CD8-positive, alpha-beta T cell (primary cell): ENCODE measurements at places on chromosomes 1 and 21.

DNA sequence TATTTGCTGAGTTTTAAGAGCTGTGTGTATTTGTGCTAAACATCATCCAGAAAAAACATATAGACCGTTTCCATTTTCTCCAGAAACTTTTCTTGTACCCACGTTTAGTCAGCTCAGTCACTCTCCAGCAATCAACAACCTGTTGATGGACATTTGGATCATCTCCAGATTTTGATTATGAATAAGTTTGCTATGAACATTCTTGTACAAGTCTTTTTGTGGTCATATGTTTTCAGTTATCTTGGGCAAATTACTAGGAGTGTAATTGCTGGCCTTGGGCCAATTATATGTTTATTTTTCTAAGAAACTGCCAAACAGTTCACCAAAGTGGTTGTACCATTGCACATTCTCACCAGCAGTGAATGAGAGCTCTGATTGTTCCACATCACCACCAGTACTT, 221.8 kb downstream of the CENPF start:
- DNase-seq: no peak

DNA sequence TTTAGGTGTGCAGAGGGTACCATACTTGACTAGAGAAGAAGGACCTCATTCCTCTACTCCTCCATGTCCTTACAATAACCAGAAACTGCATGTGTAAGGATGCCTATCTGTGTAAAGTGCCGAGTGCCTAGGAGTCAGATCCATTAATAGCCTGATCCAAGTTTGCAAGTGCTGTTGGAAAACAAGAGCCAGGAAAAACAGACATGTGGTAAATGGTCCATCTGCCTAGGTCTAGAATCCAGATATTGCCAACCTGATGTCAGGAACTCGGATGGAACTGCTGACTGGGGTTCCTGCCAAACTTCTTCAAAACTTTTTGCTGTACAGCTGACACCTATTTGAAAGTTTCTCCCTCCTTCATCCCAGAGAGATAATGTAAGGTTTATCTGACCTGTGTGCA, 239.4 kb upstream of the CAMK1G start:
- DNase-seq: no peak

- DNase-seq: peak; percentile 37
These were observed 62.5 kb upstream of the EFHD2 start for GRCh38 chr1:15347182-15347581.

DNA sequence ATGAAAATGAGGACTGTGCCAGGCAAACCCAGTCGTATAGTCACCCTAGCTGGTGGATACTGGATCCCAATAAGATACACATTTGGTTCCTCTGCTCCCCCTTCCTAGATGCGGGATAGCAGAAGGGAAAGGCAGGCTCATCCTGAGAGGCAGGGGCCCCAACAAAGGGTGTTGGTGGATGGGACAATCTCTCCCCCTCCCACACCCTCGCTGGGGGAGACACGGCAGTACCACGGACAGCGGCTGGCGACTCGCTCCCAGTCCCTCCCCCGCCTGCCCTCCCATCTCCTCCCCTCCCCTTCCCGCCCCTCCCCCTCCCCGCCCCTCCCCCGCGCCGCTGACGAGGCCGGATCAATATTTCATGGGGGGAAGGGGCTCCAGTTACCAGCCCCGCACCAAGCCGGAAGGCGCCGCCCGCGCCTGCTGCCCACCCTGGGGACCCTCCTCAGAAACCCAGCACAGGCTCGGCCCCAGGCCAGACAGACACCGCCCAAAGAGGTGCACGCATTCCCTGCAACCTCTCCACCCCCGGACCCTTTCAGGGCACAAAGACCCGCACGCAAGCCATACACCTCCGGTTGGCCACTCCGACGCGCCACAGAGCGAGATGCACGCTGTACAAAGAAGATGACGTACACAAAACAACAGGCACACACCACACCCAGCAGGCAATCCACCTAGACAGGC, 11.5 kb downstream of the RIMS3 start:
- no peak for DNase-seq

DNA sequence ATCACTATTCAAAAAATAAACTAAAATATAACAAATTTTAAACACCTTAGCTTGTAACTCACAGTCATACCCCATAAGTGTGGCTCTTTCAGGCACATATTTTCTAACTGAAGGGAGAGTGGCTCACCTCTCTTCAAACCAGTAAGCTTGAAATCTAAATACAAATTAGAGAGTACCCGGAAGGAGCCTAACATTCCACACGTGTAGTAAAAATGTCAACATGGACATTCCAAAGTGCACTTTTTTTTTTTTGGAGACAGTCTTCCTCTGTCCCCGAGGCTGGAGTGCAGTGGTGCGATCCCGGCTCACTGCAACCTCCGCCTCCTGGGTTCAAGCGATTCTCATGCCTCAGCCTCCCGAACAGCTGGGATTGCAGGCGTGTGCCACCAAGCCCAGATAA, 275.6 kb upstream of the ADGRL2 start:
- no peak for DNase-seq

DNA sequence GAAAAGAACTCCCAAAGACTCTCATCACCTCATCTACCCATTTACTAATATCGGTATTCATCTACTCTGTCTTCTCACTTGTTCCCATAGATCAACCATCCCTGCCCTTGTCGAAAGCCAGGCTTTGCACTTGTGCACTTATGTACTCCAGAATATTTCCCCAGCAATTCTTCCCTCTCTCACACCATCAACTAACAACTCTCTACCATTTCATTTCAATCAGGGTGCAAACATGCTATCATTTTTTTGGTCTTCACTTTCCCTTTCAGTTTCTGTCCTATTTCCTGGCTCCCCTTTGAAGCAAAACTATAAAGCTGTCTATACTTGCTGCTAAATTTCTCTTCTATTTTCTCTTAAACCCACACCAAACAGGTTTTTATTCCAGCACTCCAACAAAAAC, 6.7 kb downstream of the C1orf105 start:
- DNase-seq: no peak

- DNase-seq: peak; percentile 3
These were observed 128.2 kb downstream of the ATG4C start for GRCh38 chr1:62912028-62912638.

GRCh38 chr1:37731312-37732019, 33.5 kb downstream of the EPHA10 start:
- no peak for DNase-seq

- DNase-seq: no peak
These were observed 119.6 kb upstream of the CD34 start for GRCh38 chr1:208030288-208031091.

DNA sequence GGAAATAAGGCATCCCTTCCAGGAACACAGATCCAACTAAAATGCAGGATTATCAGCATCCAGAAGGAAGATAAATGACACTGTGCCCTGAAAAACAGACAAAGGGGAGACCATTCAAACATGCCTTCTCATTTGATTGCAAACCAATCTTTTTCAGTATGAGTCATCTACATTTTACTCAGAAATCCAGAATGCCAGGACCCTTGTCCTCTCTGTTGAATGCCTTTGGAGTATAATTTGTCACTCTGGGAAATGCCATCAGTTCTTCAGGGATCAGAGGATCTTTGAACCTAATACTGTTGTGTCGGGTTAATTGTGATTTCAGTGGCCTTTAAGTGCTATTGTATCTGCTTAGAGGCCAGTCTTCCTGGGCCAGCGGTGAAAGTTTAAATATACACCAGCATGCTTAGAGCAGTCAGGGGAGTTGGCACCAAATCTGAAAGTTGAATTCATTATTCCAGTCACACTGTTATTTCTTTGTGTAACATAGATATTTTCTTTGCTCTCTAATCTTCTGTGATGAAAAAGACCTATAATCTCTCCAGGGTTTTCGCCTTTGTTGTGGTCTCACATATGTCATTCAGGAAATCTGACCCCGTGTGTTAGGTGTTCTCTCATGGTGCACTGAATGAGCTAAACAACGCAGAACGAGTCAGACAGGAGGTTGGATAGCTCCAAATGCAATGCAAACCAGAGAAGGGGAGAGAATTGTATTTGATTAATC, 364.8 kb upstream of the SGIP1 start:
- DNase-seq: no peak

DNA sequence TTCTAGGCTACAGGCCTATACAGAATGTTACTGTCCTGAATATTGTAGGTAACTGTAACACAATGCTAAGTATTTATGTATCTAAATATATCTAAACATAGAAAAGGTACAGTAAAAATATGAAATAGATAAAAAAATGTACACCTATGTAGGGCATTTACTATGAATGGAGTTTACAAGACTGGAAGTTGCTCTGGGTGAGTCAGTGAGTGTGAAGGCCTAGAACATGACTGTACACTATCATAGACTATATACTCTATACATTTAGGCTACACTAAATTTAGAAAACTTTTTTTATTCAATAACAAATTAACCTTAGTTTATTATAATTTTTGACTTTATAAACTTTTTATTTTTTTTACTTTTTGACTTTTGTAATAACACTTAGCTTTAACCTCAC, 136.9 kb downstream of the DUSP10 start:
- DNase-seq: no peak

GRCh38 chr1:22362626-22363402, 88.8 kb upstream of the ZBTB40 start:
- no peak for DNase-seq

DNA sequence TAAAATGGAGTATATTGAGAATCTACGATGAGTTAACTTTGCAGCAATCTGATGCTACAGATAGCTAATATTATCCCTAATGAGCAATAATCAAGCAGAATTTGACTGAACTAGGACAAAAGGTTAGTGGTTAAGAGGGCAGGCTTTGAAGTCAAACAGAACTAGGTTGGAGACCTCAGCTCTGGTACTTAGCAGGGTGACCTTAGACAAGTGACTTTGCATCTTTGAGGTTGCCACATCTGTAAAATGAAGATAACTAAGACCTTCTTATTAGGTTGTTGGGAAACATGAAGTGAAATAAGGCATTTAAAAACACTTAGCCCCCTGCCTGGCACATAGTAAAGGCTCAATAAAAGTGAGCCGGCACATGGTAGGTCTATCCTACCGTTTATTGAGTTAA, 4.3 kb upstream of the FUCA1 start:
- no peak for DNase-seq

GRCh38 chr1:198669023-198669698, 30.3 kb downstream of the PTPRC start:
- DNase-seq: no peak

DNA sequence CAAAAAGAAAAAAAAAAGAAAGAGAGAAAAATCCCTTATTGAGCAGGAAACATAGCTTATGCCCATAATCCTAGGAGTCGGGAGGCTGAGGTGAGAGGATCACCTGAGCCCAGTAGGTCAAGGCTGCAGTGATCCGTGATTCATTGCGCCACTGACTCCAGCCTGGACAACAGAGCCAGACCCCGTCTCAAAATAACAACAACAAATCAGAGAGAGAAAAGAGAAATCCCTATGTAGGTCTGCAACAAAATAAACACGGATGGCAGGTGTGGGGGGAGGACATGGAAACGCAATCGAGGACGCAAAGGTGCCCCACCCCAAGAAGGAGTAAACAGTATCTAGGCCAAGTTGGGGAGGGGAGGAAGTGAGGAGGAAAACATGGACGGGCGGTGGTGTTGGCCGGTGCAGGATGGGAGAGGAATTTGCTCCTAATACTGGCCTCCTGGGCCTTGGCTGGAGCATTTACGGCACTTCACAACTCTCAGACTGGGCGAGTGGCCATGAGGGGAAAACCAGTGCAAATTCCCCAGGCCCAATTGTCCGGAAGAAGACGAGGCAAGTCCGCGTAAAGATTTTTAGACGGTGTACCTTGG, 609 bp upstream of the CHTOP start:
- DNase-seq: no peak

- no peak for DNase-seq
These were observed 246.3 kb downstream of the HHIPL2 start for GRCh38 chr1:222301652-222302051.

GRCh38 chr1:168234846-168235547, 9.2 kb downstream of the SFT2D2 start:
- DNase-seq: peak; percentile 66
